Liver (tissue), 10 donors: ENCODE measurements at places on chromosomes 12 and 14.

DNA sequence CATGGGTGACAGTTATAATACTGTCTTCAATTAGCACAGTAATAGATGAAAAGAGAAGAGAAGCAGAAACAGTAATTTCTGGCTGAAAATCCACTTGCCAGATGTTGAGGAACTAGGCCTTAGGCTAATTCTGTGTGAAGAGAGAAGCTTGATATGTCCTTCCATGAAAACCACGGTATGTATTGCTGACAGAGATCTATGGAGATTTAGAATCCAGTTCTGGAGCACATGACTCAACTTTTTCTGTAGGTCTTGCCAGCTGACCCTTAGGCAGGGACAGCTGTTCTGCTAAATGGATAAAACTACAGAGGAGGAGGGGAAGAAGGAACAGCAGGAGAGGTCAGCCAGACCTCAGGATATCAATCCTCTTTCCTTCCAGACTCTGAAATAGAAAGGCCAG lies 211.5 kb downstream of the PRKD1 start:
- H3K27me3 ChIP-seq: no peaks in the 10 kb centered on the region
- H3K4me3 ChIP-seq: no peak overlapping the region
- H3K4me1 ChIP-seq: no peaks in the 10 kb centered on the region
- DNase-seq: no peak
- H3K36me3 ChIP-seq: no peaks in the 10 kb centered on the region

GRCh38 chr12:11477110-11477509 lies 81.7 kb upstream of the PRB2 start:
- no peak for DNase-seq
- no peaks in the 10 kb centered on the region for H3K36me3 ChIP-seq
- H3K27me3 ChIP-seq: no peaks in the 10 kb centered on the region
- H3K27ac ChIP-seq: no peak overlapping the region
- H3K4me1 ChIP-seq: no peaks in the 10 kb centered on the region
- H3K4me3 ChIP-seq: no peak overlapping the region

DNA sequence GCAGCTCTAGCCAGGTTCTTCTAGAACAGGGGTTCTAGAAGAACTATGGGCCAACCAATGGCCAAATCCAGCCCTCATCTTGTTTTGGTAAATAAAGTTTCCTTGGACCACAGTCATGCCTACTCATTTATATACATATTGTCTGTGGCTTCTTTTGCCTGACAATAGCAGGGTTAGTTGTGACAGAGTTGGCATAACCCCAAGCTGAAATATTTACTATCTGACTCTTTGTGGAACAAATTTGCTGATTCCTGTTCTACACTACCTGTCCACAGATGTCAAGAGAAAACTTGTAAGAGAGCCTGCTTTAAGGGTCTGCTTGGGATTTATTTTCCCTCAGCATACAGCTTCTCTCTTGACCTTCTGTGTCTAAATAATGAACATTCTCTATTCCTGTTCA lies 289.0 kb downstream of the KSR2 start:
- no peak for DNase-seq
- no peak overlapping the region for H3K4me3 ChIP-seq
- no peaks in the 10 kb centered on the region for H3K27me3 ChIP-seq
- H3K36me3 ChIP-seq: no peaks in the 10 kb centered on the region

GRCh38 chr14:54177641-54178621 lies 218.9 kb upstream of the CDKN3 start:
- no peak for DNase-seq
- H3K4me1 ChIP-seq: peaks cover under 1% of the 10 kb centered on the region
- no peak overlapping the region for H3K27ac ChIP-seq

DNA sequence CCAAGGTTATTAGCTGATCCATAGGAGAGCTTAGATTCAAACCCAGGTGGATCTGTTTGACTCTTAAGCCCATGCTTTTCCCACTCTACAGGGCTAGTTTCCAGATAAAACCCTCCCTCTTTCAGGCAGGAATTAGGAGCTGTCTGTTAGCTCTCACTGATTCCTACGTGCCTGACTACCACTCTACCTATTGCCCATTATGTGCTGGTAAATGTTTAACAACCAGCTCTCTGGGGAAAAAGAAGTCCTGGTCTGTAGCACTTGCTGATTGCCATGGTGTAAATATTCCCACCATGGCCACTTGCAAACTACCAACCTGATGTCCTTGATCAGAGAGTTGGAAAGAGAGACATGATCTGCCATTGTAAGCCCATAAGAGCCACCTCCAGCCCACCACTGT lies 65.5 kb upstream of the BDKRB2 start:
- no peak for DNase-seq
- no peaks in the 10 kb centered on the region for H3K36me3 ChIP-seq
- no peaks in the 10 kb centered on the region for H3K27me3 ChIP-seq

- no peak overlapping the region for H3K4me3 ChIP-seq
- no peak for DNase-seq
- H3K27ac ChIP-seq: no peak overlapping the region
- no peaks in the 10 kb centered on the region for H3K36me3 ChIP-seq
- H3K27me3 ChIP-seq: no peaks in the 10 kb centered on the region
- H3K4me1 ChIP-seq: no peaks in the 10 kb centered on the region
Observed at GRCh38 chr14:90508536-90509254, 111.9 kb downstream of the CALM1 start.

DNA sequence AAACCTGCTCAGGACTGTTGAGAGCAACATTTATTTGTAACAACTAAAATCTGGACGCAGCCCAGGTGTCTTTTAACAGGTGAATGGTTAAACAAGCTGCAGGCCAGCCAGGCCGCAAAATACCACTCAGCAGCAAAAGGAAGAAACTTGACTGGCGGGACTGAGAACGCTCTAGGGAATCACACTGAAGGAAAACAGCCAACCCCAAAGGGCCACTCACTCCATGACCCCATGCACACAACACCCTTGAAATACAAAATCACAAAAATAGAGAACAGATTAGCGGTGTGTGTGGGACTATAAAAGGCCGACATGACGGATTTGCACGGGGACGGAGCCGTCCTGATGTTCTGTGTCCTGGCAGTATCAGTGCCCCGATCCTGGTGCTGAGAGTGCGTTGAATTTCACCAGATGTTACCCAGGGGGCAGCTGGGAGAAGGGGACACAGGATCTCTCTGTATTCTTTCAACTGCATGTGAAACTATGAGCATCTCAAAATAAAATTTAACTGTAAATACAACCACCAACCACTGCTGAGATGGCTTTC lies 23.0 kb downstream of the VPS37B start:
- DNase-seq: no peak
- H3K4me3 ChIP-seq: no peak overlapping the region
- no peaks in the 10 kb centered on the region for H3K27me3 ChIP-seq
- H3K36me3 ChIP-seq: no peaks in the 10 kb centered on the region
- H3K4me1 ChIP-seq: peaks cover 53% of the 10 kb centered on the region

DNA sequence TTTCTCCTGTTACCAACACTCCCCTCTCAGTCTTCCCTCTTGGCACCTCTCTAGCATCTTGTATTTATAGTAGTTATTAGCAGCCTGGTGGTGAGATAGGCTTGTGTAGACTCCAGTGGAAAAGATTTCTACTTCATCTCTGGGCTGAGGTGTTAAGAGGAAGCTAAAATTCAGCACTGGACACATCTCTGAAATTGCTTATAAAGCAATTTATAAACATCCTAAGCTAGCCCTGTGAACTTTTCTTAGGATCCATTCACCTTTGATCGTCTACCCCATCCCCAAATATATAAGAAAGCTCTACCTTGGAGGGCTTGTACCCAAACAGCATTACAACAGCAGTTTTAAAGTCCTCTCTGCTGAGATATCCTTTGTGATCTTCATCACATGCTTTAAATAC lies 928 bp downstream of the EFCAB11 start:
- H3K36me3 ChIP-seq: no peaks in the 10 kb centered on the region
- H3K4me1 ChIP-seq: peaks cover 17% of the 10 kb centered on the region
- H3K27me3 ChIP-seq: no peaks in the 10 kb centered on the region
- no peak overlapping the region for H3K27ac ChIP-seq
- DNase-seq: no peak
- H3K4me3 ChIP-seq: no peak overlapping the region

GRCh38 chr14:35940291-35940690 lies 114.2 kb downstream of the BRMS1L start:
- no peaks in the 10 kb centered on the region for H3K4me1 ChIP-seq
- H3K4me3 ChIP-seq: no peak overlapping the region
- no peak for DNase-seq
- H3K27me3 ChIP-seq: no peaks in the 10 kb centered on the region
- no peak overlapping the region for H3K27ac ChIP-seq
- no peaks in the 10 kb centered on the region for H3K36me3 ChIP-seq

GRCh38 chr14:94494085-94494484 lies 15.2 kb downstream of the SERPINA12 start:
- no peak overlapping the region for H3K27ac ChIP-seq
- no peak overlapping the region for H3K4me3 ChIP-seq
- H3K4me1 ChIP-seq: no peaks in the 10 kb centered on the region
- DNase-seq: no peak

DNA sequence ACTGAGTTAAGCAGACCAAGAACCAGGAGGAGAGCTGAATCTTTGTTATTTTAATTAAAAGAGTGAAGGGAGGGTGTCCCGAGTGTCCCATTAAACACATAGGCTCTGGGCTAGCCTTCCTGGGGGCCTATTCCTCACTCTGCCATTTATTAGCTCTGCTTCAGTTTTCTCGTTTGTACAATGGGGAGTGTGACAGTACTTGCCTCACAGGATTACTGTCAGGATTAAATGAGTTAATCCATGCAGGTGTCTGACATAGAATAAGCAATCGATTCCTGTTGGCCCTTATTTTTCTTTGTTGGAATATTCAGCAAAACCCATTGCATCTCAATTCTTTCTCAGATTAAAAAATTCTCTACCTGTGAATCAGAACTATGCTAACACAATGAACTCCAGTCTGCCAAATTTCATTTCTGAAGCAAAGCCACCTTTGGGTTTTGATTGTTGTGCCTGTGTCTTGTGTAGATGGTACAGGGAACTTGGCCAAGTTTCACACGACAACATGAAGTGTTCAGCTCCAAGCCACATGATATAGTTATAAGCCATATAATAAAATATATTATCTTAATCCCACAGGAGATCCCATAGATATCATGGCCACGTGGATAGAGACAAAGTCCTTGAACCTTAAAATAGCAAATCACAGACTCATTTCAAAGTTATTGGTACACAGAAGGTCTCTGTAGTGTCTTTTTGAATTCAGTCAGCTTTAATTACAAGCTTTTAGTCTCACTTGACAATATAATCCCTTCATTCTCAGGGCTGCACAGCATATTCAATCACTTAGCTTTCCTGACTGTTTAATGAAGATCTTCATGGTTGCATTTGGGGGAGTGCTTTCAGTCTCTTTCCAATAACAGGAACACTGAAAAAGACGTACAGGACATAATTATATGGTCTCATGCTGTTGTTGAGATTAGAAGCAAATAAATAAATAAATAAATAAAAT lies 34.4 kb upstream of the CRY1 start:
- H3K27ac ChIP-seq: no peak overlapping the region
- no peaks in the 10 kb centered on the region for H3K36me3 ChIP-seq
- no peak overlapping the region for H3K4me3 ChIP-seq
- H3K27me3 ChIP-seq: no peaks in the 10 kb centered on the region
- no peaks in the 10 kb centered on the region for H3K4me1 ChIP-seq

DNA sequence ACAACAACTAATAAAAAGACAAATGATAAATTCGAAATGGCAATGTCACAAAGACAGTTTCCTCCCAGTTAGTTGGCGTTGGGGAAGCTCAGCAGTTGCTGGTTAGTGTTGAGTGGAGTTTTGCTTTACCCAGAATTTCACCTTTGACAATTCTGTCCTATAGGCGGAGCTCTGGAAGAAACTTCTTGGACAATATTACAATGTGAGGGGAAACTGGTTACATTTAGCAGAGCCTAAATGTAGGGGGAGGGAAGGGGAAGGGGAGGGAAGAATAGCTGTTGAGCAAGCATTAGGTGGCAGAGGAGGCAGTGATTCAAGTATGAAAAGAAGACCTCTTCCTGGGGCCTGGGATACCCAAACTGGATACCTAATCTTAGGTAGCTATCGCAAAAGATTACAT lies 51.4 kb downstream of the BDKRB1 start:
- peaks cover 7% of the 10 kb centered on the region for H3K4me1 ChIP-seq
- H3K36me3 ChIP-seq: peaks cover 25% of the 10 kb centered on the region
- no peak for DNase-seq
- H3K27ac ChIP-seq: no peak overlapping the region
- H3K4me3 ChIP-seq: no peak overlapping the region
- no peaks in the 10 kb centered on the region for H3K27me3 ChIP-seq

DNA sequence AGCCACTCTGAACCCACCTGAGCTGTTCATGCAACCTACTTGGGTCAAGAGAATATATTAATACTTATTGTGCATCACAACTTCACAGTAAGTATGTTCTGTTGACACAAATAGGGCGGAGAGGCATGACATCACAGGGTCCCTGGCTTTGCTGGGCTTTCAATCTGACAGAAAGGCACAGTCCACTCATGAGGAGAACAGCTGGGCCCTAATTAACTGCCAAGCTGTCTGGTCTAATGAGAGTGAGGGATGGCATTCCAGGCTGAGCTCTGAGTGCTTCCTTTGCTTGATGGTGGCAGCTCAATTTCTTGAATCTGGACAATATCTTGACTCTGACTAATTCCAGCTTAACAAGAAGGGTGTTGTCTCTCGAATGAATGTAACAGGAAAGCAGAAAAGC lies 2.0 kb downstream of the EFCAB11 start:
- H3K4me1 ChIP-seq: peaks cover 17% of the 10 kb centered on the region
- no peak overlapping the region for H3K4me3 ChIP-seq
- no peaks in the 10 kb centered on the region for H3K27me3 ChIP-seq

DNA sequence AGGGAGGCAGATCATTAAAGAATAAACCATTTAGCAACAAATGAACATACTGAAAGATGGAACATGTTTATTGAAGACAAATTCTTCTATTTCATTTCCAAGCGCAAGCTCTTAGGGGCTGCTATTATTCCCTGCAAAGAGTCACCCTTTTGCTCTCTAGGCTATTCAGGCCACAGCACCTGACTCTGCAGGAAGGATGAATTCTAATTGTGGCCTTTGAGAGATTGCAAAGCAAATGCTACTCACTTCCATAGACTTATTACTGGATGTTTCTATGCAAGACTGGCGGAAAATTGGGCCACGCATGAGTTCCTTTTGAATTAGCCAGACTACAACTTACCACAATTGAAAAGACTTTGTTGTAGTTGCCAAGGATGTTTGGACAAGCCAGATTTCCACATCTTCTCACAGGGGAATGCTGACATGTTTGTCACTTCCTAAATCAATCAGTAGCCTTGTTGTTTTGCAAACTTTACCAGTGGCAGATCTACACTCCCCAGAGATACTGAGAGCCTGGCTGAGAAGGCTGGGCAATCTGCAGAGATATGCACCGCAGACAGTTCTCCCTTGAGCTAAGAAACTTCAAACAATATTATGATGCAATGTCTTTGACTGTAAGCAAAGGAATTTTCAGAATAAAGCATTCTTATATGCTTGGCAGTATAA lies 334.3 kb upstream of the SYT1 start:
- H3K4me1 ChIP-seq: no peaks in the 10 kb centered on the region
- H3K36me3 ChIP-seq: no peaks in the 10 kb centered on the region
- no peak for DNase-seq
- no peak overlapping the region for H3K27ac ChIP-seq

DNA sequence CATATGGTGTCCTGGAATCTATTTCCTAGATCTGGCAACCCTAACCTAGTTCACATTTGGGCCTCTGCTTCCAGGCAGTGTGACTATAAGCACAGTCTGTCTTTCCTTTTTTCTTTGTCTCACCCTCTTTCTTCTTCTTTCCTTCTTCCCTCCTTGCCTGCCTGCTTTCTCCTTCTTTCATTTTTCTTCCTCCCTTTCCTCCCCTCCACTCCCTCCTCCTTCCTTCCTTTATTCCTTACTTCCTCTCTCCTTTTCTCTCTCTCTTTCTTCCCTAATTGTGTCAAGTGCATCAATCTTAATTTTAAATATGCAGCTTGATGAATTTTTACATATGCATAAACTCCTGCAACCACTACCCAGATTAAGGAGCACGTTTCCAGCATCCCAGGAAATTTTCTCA lies 4.6 kb upstream of the DAO start:
- H3K4me3 ChIP-seq: no peak overlapping the region
- no peak overlapping the region for H3K27ac ChIP-seq
- H3K36me3 ChIP-seq: no peaks in the 10 kb centered on the region
